Stimulated activated CD4-positive, alpha-beta T cell treated with anti-CD3 and anti-CD28 coated beads, Interleukin-1b, Interleukin-23, amount 100 ng/mL, for 1 hour (primary cell): ENCODE measurements at places on chromosomes 3 and 15.

DNA sequence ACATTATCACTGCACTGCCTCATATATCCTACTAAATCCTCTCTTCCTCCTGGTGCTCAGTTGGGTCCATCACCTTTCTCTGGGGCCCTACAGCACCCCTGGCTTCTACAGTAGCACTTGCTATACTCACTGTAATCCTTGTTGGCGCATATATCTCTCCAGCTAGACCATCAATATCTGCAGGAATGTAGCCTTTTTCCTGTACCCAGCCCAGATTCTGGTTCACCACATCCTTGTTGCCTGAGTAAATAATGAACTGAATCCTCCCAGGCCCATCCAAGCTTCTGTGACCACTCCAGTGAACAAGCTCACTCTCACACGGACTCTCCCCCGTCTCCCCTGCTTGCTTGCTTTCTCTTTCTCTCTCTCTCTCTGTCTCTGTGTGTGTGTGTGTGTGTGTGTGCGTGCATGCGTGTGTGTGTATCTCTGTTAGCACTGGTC lies 62.5 kb upstream of the LIPC start:
- no peak for DNase-seq

- no peak for DNase-seq
Observed at GRCh38 chr3:56591262-56591661, 34.3 kb downstream of the CCDC66 start.

DNA sequence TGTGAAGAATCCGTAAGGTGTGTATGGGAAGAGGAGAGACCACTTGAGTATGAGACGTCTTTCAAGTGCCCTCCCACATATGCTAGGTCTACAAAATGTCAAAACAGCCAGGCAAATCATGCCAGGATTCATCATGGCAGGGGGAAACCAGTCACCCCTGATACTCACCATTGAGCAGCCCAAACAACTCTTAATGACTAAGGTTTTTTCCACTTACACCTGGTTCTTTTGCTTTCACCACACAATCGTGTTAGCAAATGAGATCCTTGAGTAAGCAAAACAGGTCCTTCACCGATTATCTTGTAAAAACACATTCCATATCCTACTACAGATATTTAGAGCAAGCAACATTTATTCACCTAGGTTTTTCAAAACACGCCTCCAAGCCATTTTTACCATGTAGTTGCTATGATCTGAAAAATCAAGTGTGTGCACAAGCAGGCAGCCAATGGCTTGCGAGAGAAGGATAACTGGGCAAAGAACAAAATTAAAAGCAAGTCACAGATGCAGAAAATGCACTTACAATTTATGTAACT lies 177.5 kb upstream of the LPP start:
- no peak for DNase-seq

DNA sequence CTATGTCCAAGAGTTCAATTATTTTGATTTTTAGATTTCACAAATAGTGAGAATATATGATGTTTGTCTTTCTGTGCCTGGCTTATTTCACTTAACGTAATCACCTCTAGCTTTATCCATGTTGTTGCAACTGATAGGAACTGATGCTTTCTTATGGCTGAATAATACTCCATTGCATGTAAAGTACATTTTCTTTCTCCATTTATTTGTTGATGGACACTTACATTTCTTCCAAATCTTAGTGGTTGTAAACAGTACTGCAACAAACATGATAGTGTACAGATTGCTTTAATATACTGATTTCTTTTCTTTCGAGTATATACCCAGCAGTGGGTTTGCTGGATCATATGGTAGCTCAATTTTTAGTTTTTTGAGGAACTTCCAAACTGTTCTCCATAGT lies 600.6 kb upstream of the SEMA6D start:
- no peak for DNase-seq

- no peak for DNase-seq
Observed at GRCh38 chr3:178823591-178824246, 247.9 kb downstream of the ZMAT3 start.

GRCh38 chr15:79601405-79602086 lies 169.4 kb downstream of the MINAR1 start:
- no peak for DNase-seq

- DNase-seq, result no peak
Observed at GRCh38 chr15:94674296-94674695, 442.9 kb downstream of the MCTP2 start.

DNA sequence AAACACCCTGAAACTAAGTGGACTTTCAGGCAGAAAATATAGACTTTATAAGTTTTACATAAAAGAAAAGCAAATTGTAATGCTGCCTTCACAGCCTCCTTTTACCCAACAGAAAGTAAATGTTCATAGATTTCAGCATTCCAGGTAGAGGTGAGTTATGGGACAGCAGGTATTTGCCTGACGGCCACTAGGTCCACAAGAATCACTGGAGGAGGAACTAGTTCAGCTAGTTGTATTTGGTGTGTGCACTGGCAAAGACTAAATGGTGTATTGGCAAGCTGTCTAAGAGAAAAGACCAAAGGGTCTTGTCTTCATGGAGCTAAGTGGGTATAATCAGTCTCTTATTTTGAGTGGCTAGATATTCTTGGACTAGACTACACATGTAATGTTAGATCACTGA lies 34.2 kb downstream of the ZNF654 start:
- no peak for DNase-seq

- DNase-seq, result no peak
Observed at GRCh38 chr3:183131735-183132134, 30.8 kb downstream of the LAMP3 start.

GRCh38 chr3:84904816-84905555 lies 53.8 kb upstream of the CADM2 start:
- no peak for DNase-seq

DNA sequence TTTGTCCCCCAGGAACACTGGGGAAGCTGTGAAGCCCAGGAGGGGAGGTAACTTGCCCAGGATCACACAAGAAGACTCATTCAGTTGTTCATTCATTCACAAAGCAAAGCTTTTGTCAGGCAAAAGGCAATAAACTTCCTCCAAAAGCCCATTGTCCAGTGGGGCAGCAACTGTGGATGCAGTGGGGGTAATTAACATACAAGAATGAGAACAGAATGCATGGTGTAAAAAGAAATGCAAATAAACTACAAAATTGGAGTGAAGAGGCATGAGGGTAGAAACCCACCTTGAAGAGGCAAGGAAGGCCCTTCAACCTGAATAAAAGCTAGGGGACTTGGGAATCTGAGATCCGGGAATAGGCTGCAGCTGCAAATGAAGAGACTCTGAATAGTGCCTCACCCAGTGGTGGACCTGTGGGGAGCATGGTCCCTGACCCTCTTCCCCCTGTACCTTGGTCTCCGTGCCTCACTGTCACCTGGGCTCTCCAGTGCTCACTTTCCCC lies 363.6 kb downstream of the CLSTN2 start:
- no peak for DNase-seq

- no peak for DNase-seq
Observed at GRCh38 chr3:52237657-52238172, 1.2 kb downstream of the TWF2 start.

DNA sequence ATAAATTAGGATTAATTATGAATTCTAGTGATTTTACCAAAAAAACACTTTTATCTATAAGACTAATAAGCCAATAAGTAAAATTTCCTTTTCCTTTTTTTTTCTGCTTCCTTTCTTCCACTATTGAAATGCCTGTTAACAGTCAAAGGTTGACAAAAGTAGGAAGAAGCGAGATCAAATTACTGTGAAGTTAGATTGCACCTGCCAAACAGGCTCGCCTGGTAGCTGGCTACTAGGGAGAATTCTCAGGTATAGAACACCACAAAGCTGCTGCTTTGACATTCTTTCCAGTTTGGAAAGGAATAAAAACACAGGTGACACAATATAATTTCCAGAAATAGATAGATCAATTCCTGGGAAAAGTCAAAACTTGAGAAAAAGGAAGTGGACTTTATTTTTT lies 749.0 kb downstream of the NSUN3 start:
- no peak for DNase-seq

DNA sequence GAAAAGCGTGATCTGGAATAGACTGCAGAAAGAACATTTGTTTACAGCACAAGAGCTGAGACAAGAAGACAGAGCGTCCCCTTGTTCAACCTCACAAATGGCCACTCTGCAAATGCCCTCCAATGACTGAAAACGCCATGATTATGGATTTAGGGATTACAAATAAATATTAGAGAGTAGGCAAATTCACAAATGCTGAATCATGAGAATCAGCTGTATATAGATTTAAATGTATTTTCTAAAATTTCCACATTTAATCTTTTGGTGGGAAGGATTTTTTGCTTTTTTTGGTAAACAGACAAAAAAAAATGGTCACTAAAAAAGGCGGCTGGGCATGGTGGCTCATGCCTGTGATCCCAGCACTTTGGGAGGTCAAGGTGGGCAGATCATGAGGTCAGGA lies 10.6 kb upstream of the POLG start:
- DNase-seq, result no peak

DNA sequence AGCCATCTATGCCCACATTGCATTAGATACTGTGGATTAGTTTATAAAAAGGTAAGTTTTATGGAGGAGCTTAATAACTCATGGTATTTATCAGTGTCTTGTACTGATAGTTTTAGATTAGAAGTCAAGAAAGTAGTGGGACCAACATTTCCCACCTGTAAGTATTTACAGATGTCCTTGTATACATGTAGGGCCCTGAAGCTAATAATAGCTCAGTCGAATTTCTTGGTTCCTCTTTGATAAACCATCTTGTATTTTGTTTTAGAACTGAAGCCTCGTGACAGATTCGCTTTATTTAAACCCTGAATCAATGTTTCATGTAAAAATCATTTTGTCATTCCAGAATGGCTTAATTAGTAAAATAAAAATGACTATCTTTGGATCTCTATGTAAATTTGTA lies 73.4 kb downstream of the CRYBG3 start:
- no peak for DNase-seq

DNA sequence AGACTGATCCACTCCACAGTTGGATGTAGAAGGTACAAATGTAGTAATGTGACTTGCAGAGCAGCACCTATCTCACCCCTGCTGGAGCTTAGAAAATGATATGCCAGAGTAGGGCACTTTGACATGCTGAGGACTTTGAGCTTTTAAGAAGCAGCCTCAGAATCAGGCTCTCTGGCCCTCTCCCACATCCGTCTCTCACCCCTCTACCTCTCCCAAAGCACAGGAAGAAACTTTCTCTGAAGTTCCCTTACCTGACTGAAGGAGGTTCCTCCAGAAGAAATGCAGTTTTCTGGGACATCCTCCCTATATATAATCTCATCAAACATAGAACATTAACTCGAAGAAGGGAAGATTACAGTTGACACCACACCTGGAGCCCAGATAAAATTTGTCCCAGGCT lies 98.4 kb upstream of the PEX5L start:
- no peak for DNase-seq

DNA sequence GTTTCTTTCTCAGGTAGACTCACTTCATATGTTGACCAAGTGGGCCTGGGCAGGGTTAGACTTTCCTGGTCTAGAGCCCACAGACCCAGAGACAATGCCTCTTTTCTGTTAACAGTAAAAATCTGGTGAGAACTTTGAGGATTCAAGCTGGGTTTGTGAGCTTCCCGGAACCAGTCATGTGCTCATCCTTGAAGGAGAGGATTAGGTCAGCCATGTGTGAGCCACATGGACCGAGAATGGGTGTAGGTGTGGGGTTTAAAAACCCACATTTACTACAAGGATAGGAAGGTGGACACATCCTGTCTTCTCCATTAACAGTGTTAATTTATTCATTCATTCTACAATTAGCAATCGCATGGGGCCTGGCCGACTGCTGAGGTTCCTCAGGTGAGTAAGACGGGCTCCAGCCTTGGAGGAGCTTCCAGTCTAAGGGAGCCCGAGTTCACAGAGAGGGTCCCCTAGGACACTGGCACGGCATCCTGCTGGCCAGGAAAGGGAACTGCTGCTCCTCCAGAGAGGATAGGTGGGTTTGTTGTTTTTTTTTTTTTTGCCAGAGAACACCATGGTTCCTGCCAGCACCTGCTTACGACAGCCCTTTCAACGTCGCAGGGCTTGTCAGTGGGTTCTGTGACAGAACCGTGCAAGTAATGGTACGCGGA lies 69.0 kb downstream of the SQOR start:
- DNase-seq, result no peak

GRCh38 chr3:165206454-165207266 lies 10.5 kb upstream of the SLITRK3 start:
- no peak for DNase-seq

DNA sequence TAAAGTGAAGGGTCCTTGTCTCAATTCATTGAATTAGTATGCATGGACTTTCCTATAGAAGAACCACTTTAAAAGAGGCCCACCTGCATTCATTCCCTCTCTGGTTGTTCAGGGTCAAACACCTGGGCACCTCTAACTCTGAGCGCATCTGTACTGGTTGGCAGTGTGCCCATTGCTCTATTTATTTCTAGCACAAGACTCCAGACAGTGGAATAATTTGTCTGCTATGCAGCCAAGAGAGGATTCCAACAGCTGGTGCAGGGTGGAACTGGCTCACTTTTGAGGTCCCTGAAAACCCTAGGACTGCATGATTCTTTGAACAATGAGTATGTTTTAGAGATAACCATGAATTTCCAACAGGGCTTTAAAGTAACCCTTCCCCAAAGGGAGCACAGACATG lies 57.9 kb downstream of the CCDC33 start:
- no peak for DNase-seq

DNA sequence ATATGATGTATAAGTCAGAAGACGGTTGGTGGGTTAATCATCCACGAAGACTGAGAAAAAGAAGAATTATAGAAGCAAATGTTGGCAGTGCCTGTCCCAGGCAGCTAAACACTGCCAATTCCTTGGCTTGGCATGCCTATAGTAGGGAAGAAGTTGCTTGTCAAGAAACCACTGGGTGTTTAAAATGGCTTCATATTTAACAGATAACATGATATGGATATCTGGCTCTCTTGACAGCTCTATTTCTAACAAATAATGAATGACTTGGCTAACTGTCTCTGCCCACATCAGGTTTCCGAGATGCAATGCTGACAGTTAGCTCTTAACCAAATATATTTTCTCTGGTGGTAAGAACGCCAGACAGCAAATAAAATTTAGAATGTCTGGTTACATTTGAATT lies 341.7 kb upstream of the KCNMB2 start:
- DNase-seq, result no peak

GRCh38 chr3:157958457-157958856 lies 147.8 kb downstream of the SHOX2 start:
- DNase-seq, result no peak

DNA sequence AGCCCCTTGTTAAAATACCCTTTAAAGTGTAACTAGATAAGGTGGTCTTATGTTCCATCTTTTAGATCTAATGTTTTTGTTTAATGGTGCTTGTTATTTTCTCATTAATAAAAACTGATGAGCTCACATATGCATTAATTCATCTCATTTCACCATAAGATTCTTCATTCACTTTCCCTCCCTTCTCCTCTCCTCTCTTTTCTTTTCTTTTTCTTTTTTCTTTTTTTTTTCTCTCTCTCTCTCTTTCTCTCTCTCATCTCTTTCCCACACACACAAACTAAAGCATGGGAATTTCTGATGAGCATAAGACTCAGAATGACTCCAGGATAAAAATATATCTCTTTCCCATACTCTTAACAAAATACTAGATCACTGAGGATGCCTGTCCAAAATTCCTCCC lies 49.6 kb downstream of the MECOM start:
- DNase-seq, result no peak
